ENCODE measurements at places on chromosomes 7 and 10. TPM values are rescaled to one million over a fixed set of nuclear protein-coding genes. Genes with fewer than 3 reads are reported as not detected.

DNA sequence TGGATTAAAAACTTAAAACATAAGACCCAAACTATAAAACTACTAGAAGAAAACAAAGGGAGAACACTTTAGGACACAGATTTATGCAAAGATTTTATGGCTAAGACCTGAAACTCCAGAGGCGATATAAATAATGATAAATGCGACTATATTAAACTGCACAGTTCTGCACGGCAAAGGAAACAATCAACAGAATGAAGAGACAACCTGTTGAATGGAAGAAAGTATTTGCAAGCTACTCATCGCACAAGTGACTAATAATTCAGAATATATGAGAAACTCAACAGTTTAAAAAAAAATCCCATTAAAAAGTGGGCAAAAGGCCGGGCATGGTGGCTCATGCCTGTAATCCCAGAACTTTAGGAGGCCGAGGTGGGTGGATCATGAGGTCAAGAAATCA, 73.6 kb downstream of the JMJD1C start:
- peaks cover 39% of the 10 kb centered on the region for H3K4me1 ChIP-seq
- no peak for DNase-seq
- no peaks in the 10 kb centered on the region for H3K27me3 ChIP-seq

- no peaks in the 10 kb centered on the region for H3K27me3 ChIP-seq
- no peak for DNase-seq
- no peak overlapping the region for H3K4me3 ChIP-seq
- H3K4me1 ChIP-seq = peaks cover 8% of the 10 kb centered on the region
Observed at GRCh38 chr10:18261768-18262231, 121.6 kb downstream of the CACNB2 start.

GRCh38 chr10:132335189-132336063, 3.4 kb downstream of the LRRC27 start:
- H3K4me3 ChIP-seq = peak overlapping the region; percentile 3
- H3K27me3 ChIP-seq = no peaks in the 10 kb centered on the region
- peak overlapping the region; percentile 82 for H3K27ac ChIP-seq
- peak; percentile 85 for DNase-seq

DNA sequence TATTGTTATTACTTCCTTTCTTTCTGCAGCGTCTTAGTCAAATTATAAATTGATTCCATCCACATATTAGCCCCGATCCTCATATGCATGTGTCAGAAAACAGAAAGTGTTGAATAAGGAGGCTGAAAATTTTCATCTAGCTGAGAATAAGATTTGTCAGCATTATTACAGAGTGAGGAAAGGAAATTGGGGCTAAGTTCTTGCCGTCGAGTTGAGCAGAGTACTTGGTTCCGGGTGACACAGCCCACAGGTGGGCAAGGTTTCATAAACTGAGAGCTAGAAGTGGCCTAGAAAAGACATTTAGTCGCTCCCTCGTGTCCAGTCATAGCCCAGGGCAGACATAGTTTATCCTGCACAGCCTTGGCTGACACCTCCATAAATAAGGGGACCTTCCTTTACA, 461.7 kb upstream of the GALNT17 start:
- no peaks in the 10 kb centered on the region for H3K4me1 ChIP-seq
- H3K4me3 ChIP-seq = no peak overlapping the region
- H3K27me3 ChIP-seq = no peaks in the 10 kb centered on the region
- H3K27ac ChIP-seq = no peak overlapping the region

DNA sequence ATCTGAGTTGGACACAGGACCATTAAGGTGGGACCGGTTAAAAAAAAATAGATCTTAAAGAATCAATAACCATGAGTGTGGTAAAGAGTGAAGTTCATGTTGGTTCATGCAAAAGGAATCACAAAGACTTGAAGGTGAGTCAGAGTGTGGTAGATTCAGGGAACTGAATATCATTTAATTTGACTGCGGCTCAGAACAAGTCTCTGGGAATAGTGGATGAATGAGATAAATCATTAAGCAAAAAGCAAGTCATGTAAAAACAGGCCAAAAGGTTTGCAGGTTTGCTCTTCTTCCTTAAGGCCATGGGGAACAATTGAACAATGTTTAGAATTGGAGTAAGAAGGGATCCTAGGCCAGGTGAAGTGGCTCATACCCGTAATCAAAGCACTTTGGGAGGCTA, 385.8 kb downstream of the ETV1 start:
- H3K27ac ChIP-seq = no peak overlapping the region
- no peaks in the 10 kb centered on the region for H3K4me1 ChIP-seq
- no peaks in the 10 kb centered on the region for H3K36me3 ChIP-seq
- DNase-seq = no peak
- no peak overlapping the region for H3K4me3 ChIP-seq
- no peaks in the 10 kb centered on the region for H3K27me3 ChIP-seq

The SH2D4B gene
- polyA plus RNA-seq = not detected

DNA sequence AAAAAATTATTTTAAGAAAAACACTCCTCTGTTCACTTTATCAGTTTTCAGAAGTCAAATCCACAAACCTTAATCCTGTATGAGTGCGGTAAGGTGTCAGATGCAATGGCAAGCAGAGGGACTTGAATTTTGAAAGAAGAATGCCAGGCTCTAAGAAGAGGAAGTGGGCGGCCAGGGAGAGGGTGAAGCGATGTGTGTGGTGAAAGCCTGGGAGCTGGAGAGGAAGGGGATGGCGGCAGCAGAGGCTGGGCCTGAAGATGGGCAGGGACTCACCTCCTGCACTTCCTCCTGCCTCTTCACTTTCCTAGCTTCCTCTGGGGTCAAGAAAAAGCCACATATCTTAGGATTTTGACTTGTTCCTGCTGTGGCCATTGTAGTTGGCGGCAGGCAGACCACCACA, 609.6 kb downstream of the PARD3 start:
- H3K4me3 ChIP-seq = no peak overlapping the region
- no peak overlapping the region for H3K27ac ChIP-seq
- peak; percentile 54 for DNase-seq
- H3K4me1 ChIP-seq = peaks cover 12% of the 10 kb centered on the region

DNA sequence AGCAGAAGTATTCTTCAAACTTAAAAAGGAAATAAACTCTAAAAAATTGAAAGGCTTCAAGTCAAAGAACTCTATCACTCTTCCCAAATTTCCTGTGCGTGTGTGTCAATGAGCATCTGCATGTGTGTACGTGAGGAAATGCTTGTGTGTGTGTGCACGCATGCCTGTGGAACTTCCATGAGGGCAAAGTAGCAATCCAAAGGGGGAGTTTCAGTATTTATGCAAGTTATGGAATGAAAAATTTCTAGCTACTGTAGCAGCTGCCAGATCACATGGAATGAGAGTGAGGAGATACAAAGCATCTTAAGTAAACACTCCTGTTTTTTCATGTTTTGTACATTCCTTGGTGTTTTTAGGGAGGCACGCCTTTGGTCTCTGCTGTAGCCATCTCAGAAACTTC, 152.6 kb downstream of the RAPGEF5 start:
- no peak for DNase-seq
- no peaks in the 10 kb centered on the region for H3K36me3 ChIP-seq
- H3K27me3 ChIP-seq = no peaks in the 10 kb centered on the region
- H3K4me3 ChIP-seq = no peak overlapping the region
- no peaks in the 10 kb centered on the region for H3K4me1 ChIP-seq

The CASTOR2 gene
- 0.29 TPM for polyA plus RNA-seq

The SLC26A5 gene
- not detected for polyA plus RNA-seq

The NOC3L gene
- polyA plus RNA-seq = 0.93 TPM

The HGF gene
- 18.9 TPM for polyA plus RNA-seq
